ENCODE measurements at places on chromosomes 7 and 10.
A peak's percentile ranks its signal among the peaks of the same experiment; 100 is the strongest.

DNA sequence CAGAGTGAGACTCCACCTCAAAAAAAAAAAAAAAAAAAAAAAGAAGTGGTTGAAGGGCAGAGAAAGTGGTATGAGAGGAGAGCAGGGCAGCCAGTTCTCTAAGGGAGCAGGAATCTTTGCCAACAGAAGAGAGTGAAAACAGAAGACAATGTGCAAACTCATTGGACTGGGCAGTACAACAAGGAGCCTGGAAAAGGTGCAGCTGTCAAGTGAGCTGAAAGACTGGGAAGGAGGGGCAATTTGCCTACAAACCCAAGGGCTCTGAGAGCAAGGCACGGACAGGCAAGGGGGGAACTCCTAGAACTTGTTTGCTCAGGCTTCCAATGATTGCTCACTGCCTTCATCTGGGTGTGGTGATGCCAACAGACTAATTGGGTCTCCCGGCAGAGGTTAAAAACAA lies 9.5 kb downstream of the ACTR1A start:
- DNase-seq: no peak

DNA sequence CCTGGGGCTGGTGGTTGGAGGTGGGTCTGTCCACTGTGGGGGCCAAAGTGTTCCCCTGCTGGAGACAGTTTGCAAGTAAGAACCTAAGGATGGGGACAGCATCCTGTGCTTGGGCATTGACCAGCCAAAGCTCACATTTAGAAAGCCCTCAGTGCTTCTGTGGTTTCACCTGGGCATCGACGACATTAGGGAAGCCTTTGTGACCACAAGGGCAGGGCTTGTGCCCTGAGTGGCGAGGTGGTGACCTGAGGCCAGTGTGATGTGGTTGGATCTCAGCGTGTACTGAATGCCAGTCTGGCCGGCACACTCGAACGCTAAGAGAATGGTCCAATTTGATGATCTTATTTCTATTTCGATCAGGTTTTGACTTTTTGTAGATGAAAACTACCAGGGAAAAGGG lies 32.1 kb upstream of the SH2B2 start:
- DNase-seq: no peak

DNA sequence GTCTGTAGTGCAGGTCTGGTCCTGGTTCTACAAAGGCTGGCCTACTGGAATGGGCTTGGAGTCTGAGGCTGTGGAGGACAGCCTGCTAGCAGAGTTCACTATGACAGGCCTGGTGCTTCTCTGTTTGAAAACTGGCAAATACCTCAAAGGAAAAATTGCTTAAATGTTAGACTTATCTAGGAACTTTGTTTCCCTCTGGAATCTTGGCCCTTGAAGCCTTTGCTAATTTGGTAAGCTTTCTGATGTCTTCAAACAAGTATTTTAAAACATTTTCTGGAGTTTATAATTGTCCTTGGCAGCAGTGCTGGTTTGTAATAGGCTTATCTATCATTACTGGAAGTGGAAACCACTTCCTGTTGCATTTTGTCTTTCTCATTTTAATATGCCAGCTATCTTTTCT lies 139.7 kb downstream of the TMEM26 start:
- DNase-seq: no peak

DNA sequence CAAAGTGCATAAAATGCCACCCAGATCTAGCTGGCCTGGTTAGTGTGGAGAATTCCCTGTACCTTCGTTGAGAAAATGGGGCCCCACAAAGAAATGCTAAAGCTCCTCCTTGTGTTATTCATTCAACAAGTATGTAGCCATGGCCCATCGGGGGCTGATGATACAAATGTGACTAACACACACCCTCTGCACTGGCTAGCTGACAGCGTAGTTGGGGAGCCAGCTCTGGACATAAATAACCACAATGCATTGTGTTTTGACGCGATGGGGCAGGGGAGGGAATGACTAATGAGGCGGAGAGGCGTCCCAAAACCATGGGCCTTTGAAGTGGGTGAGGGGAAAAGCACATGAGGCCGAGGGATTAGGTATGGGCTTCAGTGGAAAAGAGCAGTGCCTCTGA lies 28.2 kb upstream of the ASL start:
- DNase-seq: no peak

GRCh38 chr10:116787893-116788665 lies 45.7 kb upstream of the HSPA12A start:
- peak; percentile 68 for DNase-seq

DNA sequence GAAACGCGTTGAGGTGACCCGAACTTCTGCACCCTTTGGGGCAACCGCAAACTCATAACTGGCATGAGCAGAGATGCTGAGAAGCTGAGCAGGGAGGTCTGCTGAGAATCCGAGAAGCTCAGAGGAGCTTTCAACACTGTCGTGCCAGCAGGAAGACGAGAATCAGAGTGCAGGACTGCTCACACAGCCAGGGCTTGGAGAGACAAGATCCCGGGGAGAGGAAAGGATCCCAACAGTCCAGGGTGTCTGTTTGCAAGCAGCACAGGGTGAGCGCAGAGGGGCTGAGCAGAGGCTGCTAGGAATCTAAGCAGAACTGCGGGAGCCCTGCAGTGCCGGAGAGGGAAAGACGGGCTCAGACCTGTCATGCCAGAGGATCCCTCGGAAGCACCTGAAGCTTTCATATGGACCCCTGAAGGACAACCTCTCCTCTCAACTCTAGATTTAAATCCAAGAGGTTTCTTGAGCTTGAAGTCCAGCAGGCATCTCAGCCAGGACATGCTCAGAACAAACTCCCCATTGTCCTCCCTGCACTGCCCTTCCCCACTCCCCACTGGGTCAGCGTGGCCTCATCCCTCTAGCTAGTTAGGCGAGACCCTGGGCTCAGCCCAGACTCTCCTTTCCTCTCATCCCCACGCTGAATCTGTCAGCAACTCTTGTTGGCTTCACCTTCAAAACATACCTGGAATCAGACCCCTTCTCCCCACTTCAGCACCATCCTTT lies 40.7 kb downstream of the FOXL3 start:
- DNase-seq: no peak

DNA sequence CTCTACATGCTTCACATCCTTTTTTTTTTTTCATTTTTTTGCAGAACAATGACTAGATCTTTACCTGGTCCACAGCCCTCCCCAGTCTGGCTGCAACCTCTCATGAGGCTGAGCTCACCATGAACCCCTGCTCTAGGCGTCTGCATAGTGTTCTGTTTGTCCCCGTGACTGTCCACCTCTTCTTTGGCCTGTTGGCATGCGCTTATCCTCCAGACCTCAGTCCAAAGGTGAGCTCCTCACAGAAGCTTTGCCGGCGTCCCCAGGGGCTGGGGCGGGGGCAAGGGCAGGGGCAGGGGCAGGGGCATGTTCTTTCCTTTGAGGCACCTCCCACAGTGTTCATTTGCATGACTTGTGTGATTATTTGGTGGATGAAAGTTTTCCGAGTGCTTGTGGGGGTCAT lies 218.4 kb upstream of the ZNF32 start:
- no peak for DNase-seq

DNA sequence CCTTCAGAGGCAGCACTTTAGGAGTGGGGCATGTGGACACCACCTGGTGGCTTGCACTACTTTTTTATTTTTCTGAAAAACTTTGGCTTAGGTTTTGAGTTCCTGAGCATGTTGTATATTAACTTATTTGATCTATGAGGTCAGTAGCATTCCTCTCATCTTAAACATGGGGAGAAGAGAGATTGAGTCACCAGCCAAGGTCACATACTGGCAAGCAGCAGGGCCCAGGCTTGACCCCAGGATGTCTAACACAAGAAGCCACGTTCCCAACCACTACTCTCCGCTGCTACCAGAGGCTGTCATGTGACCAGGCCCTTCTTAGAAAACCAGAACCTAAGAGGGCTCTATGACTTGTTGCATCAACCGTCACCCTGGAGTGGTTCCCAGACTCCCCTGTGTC lies 210.3 kb upstream of the GPR26 start:
- DNase-seq: no peak

DNA sequence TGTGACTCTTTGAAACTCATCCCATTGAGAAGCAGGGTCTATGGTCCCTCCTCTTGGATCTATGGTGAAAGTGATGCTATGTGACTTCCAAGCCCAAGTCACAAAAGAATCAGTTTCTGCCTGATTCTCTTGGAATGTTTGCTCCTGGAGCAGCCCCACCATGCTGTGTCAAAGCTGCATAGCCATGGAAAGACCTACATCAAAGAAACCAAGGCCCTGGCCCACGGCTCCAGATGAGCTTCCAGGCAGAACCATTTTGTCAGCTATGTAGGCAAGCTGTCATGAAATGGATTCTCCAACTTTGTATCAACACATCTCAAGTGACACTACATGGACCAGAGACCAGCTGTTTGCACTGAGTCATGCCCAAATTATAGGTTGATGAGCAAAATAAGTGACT lies 77.0 kb downstream of the AASS start:
- no peak for DNase-seq

GRCh38 chr10:29471544-29471859 lies 163.3 kb downstream of the SVIL start:
- DNase-seq: no peak

DNA sequence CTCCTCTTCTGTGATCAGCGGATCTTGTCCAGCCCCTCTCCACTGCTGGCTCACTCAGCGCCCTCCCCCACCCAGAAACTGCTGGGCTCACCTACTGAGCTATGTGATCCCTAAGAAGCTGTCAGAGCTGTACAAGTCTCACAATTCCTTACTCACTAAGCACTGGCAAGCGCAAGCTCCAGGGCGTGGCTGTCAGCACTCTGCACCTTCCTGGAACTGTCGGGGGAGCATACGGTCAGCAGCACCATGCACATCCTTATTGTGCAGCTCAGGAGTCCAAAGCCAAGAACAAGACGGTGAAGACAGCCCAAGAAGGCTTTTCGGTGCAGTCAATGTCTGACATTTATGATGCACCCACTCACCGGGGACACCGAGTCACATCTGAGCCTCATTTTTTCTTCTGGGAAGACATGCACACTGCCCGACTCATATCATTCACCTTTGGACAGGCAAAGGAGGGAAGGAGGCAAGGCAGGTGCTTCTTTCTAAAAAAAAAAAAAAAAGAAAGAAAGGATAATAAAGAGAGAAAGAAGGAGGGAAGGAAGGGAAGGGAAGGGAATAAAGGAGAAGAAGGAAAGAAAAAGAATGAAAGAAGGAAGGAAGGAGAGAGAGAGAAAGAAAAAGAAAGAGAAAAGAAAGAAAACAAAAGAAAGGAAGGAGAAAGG lies 56.3 kb downstream of the ASB13 start:
- DNase-seq: no peak

- DNase-seq: no peak
Observed at GRCh38 chr10:27242473-27242950, 1.9 kb upstream of the ACBD5 start.

- no peak for DNase-seq
Observed at GRCh38 chr10:75254739-75255138, 19.0 kb upstream of the COMTD1 start.

DNA sequence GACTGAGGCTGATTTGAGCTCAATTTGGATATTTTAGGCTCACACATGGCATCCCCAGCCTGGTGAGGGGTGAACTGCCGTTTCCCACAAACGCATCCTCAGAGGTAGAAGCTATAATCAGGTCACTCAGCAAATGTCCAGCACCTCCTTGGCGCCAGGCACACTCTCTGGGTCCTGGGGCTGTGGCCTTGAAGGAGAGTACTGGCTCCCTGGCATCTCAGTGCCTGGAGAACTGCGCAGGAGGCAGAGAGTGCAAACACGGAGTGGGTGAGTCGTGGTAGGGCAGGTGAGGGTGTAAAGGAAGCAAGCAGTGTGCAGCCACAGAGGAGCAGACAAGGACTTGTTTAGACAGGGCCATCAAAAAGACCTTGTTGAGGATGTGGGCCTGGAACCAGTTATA lies 224.0 kb upstream of the ZNF32 start:
- no peak for DNase-seq

- DNase-seq: no peak
Observed at GRCh38 chr7:100598425-100598824, 3.7 kb upstream of the PCOLCE start.

GRCh38 chr7:133650487-133651300 lies 397.8 kb downstream of the EXOC4 start:
- DNase-seq: no peak

- DNase-seq: no peak
Observed at GRCh38 chr10:35377050-35377728, 40.9 kb downstream of the CCNY start.

DNA sequence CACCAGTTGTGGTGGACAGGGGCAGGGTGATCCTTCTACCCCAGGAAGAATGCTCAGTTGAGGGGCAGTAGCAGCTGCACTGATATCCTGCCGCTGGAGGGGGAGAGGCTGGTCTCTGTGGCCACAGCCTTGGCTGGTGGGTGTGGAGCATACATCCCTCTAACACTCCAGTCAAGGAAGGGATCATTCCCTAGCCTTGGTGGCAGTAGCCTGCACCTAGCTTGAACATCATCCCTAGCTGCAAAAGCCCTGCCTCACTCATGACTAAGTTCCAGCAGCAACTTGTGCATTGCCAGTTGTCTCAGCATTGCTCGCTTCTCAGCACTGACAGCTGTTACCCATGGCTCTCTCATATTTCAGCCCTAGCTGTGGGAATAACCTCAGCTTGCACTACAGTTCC lies 688.9 kb upstream of the POT1 start:
- no peak for DNase-seq

DNA sequence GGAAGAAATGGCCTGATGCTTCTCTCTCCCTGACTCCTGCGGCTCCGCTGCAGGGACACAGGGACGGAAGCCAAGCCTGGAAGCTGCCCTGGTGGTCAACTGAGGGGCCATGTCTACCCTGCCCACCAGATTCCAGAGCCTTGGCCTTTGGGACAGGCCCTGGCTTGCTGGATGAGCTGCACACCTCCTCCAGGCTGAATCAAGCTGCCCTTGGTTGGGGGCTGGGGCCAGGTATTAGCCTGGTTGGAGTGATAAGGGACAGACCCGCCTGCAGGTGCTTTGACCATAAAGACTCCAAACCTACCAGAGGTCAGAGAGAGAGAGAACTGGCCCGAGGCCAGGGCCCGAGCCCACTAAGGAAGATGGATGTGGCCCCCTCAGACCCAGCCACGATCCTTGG lies 30.1 kb downstream of the CRHR2 start:
- no peak for DNase-seq

DNA sequence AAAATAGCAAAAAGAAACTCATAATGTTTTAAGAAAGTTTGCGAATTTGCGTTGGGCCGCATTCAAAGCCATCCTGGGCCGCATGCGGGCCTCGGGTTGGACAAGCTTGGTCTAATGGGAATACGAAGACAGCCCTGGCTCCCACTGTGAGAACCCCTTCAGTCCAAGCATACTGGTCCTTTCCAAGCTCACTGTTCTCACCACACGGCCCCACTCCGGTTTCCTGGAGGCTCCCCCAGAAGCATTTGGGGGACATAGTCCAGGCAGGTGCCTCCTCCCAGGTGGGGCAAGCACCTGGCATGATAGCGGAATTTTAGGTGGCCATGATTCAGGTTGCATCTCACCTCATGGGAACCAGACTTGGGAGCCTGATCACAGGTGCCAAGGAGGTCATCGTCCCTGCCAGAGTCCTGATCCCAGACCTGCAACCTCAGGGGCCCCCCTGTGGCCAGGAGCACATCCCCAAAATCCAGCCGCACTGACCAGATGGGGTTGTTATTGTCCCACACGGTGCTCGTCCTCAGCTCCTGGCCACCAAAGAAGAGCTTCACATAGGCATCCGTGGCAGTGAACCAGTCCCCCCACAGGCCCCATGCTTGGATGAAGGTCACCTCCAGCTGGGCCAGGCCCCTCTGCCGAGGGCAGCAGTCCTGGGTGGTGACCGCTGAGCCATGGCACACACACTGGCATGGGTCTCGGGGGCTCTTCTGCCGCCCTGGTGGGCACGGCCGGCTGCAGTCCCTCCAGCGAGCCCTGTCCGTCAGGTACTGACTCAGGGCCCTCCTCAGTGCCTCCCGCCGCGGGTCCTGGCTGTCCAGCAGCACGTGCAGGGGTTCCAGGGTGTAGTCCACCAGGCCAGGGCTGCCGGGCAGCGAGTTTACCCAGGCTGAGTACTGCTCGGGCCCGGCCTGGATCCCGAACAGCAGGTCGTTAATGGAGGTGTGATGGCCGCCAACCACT lies 4.4 kb downstream of the PRF1 start:
- DNase-seq: no peak

Data from stimulated activated CD8-positive, alpha-beta memory T cell treated with anti-CD3 and anti-CD28 coated beads, Interleukin-7, amount 100 ng/mL, for 24 hours (primary cell).